ENCODE measurements at places on chromosomes 2 and 18.
A peak's percentile ranks its signal among the peaks of the same experiment; 100 is the strongest.

GRCh38 chr2:54407693-54408092, 48.4 kb upstream of the SPTBN1 start:
- DNase-seq = no peak

DNA sequence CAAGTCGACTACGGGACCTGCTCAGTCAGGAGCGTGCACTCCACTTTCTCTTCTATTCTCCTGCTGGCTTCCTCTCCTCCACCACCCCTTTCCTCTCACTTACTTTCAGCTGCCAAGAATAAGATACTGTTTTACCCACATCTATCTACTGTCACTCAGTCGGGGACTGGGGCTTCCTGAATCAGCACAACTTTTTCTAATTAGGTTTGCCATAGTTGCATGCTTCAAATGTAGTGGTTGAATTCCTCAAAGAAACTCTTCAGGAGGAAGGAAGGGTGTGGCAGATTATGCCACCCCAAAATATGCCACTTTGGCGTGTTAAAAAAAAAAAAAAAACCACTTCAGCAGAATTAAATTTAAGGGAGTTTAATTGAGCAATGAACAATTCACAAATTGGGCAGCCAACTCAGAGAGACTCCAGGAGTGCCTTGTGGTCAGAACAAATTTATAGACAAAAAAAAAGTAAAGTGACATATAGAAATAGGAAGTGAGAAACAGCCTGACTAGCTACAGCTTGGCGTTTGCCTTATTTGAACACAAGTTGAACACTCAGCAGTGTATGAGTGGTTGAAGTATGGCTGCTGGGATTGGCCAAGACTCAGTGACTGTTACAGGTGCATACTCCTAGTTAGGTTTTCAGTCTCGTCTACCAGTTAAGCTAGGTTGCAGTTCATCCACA, 32.5 kb upstream of the RMDN2 start:
- DNase-seq = no peak

DNA sequence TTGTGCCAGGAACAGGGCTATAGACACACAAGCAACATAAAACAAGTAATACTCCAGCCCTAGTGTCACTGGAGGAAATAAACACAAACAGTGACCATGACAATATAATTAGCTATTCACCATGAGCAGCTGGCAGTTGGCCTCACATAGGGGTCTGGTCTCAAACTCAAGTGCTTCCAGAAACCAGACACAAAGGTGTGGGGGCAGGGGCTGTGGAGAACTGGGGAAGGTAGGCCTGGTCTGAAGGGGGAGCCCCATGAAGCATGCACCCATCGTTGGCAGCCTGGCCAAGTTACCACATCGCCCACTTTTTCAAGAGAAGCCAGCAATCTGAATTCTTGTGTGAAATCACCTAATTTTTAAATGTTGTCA, 49.5 kb upstream of the SP3 start:
- DNase-seq = no peak

DNA sequence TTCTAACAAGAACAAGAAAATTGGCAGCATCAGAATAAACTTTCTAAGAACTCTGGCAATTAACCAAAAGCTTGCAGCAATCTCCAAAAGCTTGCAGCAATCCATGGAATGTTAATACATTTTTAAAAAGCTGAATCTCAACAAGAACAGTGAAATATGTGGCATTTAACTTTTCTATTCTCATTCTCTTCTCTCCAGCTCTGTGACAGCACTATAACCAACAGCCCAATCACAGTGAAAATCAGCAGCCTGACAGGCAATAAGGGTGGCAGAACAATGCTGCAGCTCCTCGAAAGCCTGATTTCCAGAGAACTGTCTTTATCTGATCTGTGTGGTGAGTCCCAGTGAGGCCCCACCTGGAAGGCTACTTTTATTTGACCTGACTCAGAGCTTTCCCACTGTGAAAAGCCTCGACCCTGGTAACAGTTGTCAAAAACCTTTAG, 60.0 kb downstream of the TMEM131 start:
- DNase-seq = no peak

DNA sequence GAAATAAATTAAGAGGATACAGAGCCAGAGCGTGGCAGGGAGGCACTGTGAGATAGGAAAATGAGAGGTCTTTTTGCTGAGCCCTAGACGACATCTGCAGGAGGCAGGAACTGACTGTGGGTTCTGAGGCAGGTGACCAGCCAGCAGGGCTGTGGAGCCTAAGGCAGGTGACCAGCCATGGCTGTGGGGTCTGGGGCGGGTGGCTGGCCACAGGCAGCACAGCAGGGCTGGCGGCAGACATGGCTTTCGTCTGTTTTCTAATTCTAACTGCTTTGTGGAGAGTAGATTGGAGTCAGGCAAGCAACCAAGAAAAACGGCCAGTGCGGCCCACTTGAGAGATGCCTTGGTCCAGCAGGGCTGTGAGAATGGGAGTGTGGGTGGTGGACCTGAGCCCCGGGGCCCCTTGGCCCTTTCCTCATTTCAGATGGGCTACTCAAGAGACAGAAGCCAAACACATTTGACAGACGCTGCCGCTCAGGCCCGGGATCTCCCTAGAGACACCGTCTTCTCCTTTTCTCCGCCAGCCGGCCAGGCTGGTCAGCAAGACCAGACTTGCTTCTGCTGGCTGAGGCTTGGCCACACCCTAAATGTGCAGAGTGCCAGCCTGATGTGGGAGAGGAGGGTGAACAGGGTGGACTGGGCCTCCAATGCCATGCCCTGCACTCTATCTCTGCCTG, 19.7 kb upstream of the GNAL start:
- DNase-seq = peak; percentile 31

- DNase-seq = no peak
These were observed 90.6 kb downstream of the MDH1 start for GRCh38 chr2:63679252-63679855.

GRCh38 chr2:88227446-88227845, 57.3 kb downstream of the THNSL2 start:
- DNase-seq = no peak

DNA sequence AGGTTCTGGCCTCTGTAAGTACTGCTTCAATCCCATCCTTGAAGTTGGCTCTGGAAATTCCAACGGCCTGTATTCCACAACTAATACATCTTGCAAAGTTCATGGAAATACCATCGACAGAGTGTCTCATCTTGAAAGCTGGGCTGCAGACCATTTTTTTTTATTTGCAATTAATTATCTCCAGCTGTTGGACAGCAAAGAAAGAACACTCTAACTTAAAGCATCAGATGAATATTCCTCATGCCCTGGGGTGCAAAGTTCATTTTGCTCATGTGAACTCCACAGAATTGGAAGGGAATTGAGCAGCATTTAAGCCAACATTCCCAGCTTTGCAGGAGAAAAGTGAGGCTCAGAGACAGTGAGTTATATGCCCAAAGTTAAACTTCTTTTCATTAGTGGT, 96.5 kb upstream of the PIEZO2 start:
- DNase-seq = no peak

GRCh38 chr2:181178823-181179412, 198.5 kb downstream of the UBE2E3 start:
- no peak for DNase-seq

- DNase-seq = no peak
These were observed 470.2 kb downstream of the FBXO15 start for GRCh38 chr18:73677450-73677849.

GRCh38 chr2:148674063-148675020, 29.8 kb downstream of the EPC2 start:
- DNase-seq = no peak

DNA sequence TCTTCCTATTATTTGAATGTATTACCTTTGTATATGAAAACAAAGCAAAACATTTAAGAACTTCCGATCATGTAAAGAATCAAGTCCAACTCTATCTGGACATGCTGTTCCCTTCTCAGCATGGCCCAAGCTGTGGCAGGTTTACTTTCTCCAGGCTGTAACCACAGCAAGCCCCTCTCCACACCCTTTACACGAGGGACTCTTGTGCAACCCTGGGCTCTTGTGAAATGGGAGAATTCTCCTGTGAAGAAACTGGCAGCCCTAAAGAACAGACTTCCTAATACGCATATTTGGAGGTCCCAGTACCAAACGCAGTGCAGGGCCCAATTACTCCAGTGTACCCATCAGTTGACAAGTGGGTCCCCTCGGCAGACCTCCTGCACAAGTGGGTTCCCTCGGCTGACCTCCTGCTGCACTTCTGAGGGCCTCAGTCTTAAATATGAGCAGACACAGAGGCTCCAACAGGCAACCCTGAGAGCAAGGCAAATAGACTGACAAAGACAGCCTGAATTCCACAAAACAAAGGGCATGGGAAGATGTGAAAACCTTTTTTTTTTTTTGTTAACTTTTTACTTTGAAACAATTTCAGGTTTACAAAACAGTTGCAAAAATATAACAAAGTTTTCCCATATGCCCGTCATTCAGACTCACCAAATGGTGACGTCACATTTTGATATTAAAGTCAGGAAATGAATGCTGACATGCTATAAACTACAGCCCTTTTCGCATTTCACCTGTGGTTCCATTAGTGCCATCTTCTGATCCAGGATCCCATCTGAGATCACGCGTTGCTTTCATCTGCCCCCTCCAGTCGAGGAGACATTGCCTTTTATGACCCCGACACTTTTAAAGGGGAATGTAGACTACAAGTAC, 78.2 kb downstream of the FBXO15 start:
- no peak for DNase-seq

DNA sequence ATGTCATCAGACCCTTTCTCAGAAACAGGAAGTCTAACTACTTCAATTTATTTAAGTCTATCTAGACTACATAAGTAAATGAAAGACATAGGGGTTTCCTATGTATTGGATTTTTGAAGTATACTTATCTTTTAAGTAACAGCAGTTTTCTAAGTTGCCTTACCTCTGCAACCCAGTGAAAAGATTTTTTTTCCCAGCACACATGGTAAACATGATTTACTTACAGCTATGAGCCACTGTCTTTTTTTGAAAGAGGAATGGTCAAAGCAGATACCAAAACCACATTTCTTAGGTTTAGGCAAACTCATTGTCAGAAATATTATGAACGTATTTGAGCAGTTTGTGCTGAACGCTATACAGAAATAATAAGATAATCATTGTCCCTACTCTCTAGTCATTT, 78.7 kb upstream of the OTX1 start:
- DNase-seq = no peak

GRCh38 chr2:160409480-160409879, 84.1 kb downstream of the RBMS1 start:
- DNase-seq = no peak

DNA sequence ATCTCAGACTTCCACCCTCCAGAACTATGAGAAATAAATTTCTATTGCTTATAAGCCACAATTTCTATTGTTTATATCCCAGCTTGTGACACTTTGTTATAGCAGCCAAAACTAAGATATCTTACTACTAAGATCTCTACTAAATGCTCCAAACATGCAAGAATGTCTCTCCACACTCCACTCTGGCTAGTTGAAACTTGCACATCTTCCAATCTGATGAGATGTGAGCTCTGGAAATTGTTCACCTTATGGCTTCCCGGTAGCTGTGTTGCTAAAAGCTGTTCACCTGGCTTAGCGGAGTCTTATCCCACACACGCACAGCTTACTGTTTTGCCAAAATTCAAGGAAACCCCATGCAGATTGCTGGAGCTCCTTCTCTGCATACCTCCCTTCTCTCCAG, 43.9 kb downstream of the PKDCC start:
- DNase-seq = no peak

- no peak for DNase-seq
These were observed 71.6 kb upstream of the EFEMP1 start for GRCh38 chr2:55995211-55995610.

GRCh38 chr18:49839012-49839411, 25.7 kb upstream of the ACAA2 start:
- DNase-seq = no peak

DNA sequence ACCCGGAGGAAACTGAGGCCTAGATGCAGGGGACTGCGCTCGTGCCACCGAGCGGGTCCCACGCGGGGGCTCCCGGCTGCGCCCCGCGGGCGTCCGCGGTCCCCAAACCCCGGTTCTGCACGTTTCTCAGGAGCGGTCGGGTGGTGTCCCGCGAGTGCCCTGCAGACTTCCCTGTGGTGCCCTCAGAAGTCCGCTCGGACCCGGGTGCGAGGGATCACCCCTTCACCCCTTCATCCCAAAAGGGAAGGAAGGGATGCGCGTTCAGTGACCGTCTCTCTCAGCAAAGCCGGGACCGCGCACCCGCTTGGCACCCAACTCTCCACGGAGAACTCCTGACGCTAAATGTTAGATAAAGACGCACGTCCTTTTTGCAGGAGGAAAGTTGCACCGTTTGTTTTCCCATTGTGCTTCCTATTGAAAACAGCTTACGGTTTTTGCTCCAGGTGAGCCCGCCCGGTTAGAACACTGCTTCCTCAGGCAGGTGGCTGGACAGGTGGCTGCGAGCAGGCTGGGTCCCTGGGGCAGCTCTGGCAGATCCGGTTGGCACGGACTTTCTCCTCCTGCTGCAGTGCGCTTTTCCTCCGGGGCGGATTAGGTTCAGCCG, 779 bp downstream of the DGKD start:
- no peak for DNase-seq

GRCh38 chr2:131673400-131674173, 145.9 kb downstream of the CCDC74A start:
- peak; percentile 49 for DNase-seq

DNA sequence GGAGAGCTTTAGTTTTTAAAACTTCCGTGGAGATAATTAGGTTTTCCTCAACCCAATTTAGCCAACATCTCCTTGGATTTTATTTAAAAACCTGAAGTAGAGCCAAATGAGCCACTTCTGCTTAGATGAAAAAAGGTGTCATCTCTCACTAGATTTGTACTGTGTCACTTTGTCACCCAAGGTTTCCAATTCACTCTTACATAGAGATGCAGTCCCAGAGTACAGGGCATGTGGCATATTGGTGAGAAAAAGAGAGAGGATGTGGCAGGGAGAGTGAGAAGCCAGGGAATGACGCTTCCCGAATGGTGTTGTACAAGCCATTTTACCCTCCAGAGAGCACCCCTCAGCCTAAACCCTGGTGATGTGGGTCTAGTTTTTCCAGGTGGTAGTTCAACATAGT, 44.4 kb upstream of the CTLA4 start:
- DNase-seq = no peak

GRCh38 chr2:230947908-230948365, 22.9 kb upstream of the GPR55 start:
- DNase-seq = no peak

- peak; percentile 37 for DNase-seq
These were observed 7.8 kb downstream of the CCDC85A start for GRCh38 chr2:56191617-56192016.

- DNase-seq = no peak
These were observed 42.5 kb downstream of the MYO7B start for GRCh38 chr2:127577973-127578372.

GRCh38 chr18:11259469-11260150, 110.2 kb upstream of the PIEZO2 start:
- DNase-seq = no peak

- no peak for DNase-seq
These were observed 558.2 kb upstream of the LINC00305 start for GRCh38 chr18:64707052-64707451.
